ENCODE measurements at places on chromosomes 7 and 10.

DNA sequence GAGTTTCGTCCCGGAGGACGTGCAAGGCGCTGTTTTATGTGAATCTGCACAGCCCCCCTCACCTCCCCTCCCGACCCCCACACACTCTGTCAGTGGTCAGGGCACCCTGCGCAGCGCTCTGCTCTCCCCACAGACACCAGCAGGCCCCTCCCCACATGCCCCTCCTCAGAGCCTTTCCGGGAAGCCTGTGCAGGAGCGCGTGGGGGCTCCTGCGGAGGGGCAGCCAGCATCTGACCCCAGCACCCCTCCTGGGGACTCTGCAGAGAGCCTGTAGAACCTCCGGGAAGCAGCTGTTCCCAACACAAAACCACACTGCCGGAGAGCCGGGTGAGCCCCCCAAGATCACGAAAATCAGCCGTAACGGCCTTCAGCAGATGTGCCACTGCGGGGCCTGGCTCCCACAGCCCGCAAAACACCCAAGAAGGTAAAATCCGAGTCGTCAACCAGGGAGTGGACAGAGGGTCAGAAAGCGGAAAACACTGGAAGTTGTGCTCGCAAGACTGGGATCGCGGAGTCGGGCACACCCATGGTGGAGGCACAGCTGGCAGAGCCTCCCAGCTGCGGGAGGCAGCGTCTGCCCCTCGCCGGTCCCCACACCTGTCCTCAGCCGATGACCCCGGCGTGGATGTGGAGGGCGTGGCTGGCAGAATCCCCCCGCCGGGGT lies 53.8 kb upstream of the PDGFA start:
- DNase-seq = no peak

GRCh38 chr7:111743244-111743847 lies 181.1 kb upstream of the IMMP2L start:
- no peak for DNase-seq

DNA sequence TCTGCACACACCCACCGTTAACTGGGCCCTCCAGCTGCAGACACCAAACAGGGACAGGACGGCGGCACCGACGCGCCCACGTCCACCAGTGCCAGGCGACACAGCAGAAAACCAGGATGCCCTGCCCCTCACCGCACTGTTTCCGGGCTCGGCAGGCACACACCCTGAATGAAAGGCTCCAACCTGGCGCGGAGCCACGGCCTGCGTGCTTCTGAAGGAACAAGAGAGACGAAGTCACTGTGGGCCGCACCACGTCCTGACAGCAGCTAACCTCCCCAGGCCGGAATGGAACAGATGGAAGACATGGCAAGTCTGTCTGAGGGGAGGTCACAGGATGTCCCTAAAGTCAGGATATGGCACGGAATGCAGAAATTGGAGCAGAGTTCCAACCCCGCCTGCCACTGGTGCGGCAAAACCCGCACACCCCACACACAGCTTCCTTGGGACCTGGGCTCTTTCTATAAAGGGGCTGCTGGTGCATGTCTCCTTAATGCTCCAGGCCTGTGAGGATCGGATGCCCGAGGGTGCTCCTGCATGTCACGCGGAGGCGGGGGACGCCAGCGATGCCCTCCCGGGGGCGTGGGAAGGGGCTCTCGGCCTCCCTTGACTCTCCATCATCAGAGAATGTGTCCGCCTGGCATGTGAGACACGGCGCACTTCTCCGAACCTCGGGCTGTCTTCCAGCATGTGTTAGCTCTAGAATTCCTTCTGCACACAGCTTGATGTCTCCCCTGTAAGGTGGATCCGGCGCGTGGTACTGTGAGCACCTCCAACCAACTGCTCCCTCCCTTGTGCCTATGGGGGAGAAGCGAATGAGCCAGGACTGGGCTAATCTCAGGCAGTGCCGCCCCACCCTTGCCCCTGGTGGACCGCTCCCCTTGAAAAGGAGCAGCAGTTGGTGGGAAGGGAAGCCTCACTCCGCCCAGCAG lies 3.9 kb upstream of the GPER1 start:
- DNase-seq = no peak

GRCh38 chr7:81705206-81705605 lies 64.6 kb downstream of the HGF start:
- DNase-seq = no peak

GRCh38 chr10:80498078-80498832 lies 39.4 kb upstream of the SH2D4B start:
- DNase-seq = no peak

DNA sequence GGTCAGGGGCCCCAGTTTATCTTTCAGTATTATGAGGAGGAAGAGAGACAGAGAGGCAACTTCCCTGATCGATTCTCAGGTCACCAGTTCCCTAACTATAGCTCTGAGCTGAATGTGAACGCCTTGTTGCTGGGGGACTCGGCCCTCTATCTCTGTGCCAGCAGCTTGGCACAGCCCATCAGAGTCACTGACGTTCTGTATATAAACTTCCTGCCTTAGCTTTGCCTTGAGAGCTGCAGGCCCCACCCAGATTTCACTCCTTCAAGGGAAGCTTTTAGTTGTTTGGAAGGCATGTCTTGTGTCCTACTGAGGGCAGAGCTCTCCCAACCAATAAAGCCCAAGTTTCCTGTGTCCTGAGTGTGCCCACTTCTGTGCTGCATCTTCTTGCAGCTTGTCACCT lies 242.5 kb upstream of the PRSS58 start:
- DNase-seq = no peak

GRCh38 chr7:22713463-22713862 lies 13.5 kb upstream of the IL6 start:
- no peak for DNase-seq

DNA sequence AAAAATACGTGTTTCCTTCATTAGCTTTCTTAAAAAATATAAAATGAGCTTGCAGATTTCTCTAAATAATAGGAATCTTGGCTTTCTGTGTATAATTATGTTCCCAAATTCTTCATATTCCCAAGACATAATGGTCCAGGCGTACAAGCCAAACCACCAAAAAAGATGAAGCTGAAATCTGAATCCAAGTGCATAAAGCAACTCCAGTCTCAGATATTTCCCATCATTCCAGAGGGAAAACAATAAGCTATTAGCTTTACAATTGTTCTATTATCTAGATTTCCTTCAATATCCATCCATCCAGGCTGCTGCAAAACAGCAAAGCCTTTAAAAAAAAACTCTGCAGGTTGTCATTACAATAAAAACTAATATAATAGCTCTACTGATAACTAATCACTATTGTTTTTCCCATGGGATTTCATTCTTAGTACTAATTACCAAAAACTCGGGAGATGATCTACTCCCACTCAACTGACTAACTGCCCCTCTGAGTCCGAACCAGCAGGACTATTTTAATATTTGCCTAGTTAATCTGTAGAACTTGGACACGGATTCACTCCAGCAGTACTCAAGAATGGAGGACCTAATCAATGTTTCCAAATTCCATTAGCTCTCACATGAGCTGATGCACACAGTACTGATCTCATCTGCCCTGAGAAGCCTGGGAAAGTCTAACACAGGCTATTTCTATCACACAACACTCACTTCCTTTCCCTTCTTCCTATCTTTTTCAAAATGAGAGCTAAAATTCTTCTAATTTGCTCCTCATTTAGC lies 108.9 kb upstream of the ASAH2 start:
- DNase-seq = no peak

DNA sequence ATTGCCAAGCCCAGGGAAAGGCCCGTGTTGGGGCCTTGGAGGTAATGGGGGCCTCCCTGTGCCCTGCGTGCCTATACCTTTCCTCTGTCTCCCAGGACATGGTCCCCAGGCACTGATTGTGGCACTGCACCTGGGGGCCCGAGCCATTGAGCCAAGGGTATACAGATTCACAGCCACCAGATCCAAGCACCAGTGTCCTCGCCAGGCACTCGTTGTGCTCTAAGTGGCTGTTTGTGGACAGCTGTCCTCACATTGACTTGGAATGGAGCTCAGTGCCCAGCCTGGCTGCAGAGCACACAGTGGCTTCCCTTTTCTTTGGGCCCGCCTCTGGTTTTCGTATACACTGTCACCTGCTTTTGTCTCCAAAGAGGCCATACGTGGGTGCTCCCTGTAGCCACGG lies 72.0 kb upstream of the BTBD16 start:
- DNase-seq = no peak

DNA sequence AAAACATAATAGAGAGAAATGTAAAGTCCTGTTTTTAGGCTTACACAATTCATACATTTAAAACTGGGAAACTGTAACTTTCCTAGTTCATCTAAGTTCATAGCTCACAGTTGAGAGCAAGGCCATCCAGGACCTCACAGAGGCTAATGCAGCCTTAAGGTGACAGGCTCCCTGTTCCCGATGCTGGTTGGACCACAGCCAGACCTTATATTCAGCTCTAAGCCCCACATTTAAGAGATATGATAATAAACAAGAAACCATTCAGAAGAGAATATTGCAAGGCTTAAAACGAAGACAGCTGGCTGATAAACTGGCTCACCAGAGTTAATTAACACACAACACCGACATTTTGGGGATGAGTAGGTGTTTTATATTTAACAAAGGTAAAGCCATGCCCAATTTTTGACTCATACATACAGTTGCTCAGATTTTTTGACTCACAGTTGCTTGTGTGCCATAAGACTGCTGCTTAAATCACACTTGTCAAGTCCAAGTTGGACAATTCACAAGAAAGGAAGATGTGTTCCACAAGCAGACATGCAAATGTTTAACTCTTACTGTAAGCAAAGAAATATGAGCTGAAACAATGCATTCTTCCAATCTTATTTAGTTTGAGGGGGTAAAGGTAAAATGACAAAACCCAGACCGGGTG lies 41.1 kb upstream of the TMEM213 start:
- no peak for DNase-seq

- DNase-seq = no peak
Observed at GRCh38 chr7:10632712-10633111, 341.0 kb upstream of the PHF14 start.

DNA sequence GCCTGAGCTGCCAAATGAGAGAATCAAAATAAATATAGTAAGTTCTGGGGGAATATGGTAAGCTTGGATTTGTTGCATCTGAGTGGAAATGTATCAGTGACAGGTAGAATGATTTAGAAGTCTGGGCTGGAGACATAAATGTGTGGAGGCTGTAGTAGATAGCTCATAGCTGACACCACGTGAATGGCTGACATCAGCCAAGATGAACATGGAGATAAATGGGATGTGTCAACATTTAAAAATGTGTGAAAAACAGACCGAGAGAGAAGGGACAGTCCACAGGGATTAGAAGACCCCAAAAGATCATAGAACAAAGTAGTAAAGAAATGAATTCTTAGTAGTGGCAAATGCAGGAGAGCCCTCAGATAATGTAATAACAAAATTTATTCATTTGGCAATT lies 40.9 kb downstream of the NAMPT start:
- DNase-seq = no peak

GRCh38 chr10:44517635-44518034 lies 132.7 kb upstream of the CXCL12 start:
- DNase-seq = no peak

DNA sequence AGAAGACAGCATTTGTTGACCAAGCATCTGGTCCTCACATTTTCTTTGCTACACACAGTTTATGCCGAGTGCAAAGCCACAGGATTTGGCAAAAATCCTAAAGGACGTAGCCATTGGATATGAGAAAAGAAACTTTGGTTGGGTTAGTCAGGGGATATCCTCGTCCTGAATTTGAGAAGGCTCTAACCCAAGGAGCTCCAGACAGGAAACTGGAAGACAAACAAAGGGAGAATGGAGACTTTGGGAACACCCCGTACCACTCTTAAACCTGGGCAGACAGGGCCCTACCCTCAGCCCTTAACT lies 146.6 kb upstream of the FRMD4A start:
- DNase-seq = no peak

DNA sequence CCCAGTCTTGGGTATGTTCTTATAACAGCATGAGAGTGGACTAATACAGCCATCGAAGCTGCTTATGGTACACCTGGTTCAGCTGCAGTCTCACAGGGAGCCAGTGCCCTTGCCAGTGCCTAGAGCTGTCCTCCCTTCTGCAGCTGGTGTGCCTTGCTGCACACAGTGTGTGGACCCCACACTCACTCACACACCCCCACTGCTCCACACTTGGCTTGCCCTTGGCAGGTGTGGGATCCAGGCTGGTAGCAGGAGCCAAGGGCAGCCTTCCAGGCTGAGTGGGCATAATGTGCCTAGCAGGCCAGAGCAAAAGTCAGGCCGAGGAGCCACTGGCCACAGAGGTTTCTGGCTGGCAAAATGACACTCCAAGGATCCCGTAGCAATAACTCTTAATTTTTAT lies 217.3 kb downstream of the GPR158 start:
- DNase-seq = no peak

DNA sequence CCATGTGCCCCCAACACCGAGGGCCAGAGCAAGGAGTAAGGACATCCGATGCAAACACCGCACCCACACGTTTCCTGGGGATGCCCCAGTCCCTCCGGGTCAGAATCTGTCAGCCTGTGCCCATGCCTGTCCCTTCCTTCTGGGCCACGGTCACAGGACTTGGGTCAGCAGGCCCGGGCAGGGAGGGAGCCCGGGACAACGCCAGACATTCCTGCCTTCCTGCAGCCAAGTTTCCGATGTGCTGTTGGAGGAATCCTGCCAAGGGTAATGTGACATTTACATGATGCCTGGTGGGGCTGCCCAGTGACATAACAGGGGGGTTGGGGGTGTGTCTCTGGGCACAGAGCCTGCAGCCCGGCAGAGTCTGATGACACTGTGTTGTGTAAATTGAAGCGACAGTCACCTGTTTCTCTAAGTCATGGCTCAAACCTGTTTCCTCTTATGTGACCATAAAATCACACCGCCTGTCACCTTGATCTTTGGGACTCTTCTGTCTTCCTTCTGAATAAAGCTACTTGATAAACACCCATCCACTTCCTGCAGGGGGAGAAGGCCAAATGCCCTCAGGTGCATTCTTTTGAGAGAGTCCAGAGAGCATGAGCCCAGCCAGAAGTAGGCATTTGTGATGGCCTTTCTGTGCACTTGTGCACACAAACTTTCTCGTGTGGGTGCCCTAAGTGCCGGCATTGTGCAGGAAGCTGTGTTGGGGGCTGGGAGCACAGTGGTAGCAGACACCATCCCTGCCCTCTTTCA lies 175.3 kb upstream of the RHEB start:
- no peak for DNase-seq

GRCh38 chr7:155259866-155260497 lies 37.7 kb upstream of the INSIG1 start:
- DNase-seq = no peak

DNA sequence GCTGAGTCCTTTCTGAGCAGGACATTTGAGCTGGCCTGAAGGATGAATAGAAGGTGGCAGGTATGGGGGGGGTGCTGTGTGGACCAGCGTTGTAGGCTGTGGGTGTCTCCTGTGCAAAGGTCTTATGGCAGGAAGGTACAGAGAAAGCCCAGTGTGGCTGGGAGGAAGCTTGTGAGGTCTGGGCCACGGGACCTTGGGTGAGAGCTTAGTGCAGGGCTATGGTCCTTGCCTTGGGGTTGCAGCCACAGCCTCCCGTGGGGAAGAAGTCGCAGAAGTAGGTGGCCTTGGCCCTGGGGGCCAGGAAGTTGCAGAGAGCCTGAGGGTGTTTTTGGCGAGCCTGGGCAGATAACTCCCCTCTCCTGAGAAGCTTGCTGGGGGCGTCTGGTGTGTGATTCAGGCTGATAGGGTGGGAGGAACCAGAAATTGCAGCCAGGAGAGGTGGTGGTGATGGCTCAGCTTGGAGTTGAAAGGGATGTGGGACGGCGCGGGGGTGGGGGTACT lies 172.0 kb upstream of the TNRC18 start:
- peak; percentile 3 for DNase-seq
